Right cardiac atrium (tissue), 5 donors: ENCODE measurements at places on chromosomes 4 and X. TPM values are rescaled to one million over a fixed set of nuclear protein-coding genes. Genes with fewer than 3 reads are reported as not detected.

The CENPVL2 gene
- not detected for total RNA-seq

The SLITRK4 gene
- 1.1 TPM for total RNA-seq

The PHOX2B gene
- not detected for total RNA-seq

The SULT1E1 gene
- total RNA-seq, result not detected

The DCK gene
- 6.9 TPM for total RNA-seq

The HHIP gene
- total RNA-seq, result 1.2 TPM

The ERVMER34-1 gene
- 3.7 TPM for total RNA-seq

The ATG4A gene
- total RNA-seq, result 18.5 TPM

The SHISA3 gene
- 9.2 TPM for total RNA-seq

The AFF2 gene
- 2.3 TPM for total RNA-seq

The SASH3 gene
- total RNA-seq, result 2.1 TPM

The PDCL2 gene
- total RNA-seq, result not detected

The RIBC1 gene
- 0.94 TPM for total RNA-seq

The C4orf51 gene
- not detected for total RNA-seq

The OCIAD1 gene
- 155 TPM for total RNA-seq

The NUDT11 gene
- total RNA-seq, result 0.22 TPM

The FAM133A gene
- total RNA-seq, result 0.36 TPM

The PNPLA4 gene
- total RNA-seq, result 32.9 TPM

The PPBP gene
- 0.34 TPM for total RNA-seq
